Astrocyte of the spinal cord (primary cell): ENCODE measurements at places on chromosomes 2 and 18.

- DNase-seq = peak; percentile 49
Observed at GRCh38 chr2:221095356-221095755, 476.7 kb downstream of the EPHA4 start.

DNA sequence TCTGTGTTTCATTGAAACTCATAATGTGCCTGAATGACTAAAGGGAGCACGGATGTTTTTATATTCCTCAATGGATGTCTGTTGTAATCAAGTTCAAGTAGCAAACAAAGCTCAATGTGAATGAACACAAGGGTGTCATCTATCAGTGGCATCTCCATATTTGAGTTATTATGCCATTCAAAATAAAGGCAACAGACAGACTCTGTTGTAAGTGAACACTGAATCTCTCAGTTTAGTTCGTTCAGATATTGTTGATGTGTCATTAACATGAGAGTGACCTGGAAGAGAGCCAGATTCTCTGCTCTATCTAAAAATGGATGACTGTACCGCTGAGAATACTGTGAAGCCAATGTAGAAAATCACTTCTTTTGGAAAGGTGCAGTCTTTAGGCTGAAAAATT is 118.7 kb downstream of the NUP35 start:
- DNase-seq = peak; percentile 25

DNA sequence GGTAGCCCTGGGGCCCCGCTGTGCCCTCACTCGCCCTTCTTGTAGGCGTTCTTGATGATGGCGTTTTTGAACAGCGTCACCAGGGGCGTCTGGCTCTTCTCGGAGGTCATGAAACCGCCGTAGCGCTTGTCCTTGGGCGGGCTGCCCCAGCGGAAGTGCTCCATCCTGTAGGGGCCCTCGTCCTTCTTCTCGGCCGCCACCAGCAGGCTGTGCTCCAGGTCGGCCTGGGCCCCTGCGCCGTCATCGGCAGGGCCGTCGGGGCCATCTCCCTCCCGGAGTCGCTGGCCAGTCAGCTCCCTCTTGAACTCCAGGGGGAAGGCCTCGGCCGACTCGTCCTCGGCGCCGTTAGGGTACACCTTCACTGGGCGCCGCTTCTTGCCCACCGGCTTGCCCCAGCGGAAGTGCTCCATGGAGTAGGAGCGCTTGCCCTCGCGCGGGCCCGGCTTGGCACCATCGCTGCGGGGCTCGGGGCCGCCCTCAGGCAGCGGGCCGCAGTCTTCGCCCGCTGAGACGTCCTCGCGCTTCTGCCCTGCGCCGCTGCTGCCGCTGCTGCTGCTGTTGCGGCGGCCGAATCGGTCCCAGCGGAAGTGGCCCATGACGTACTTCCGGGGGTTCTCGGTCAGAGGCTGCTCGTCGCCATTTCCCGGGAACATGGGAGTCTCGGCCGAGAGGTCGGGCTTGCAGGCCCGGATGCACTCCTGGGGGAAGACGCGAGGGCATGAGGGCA is 7.2 kb downstream of the POMC start:
- DNase-seq = no peak

DNA sequence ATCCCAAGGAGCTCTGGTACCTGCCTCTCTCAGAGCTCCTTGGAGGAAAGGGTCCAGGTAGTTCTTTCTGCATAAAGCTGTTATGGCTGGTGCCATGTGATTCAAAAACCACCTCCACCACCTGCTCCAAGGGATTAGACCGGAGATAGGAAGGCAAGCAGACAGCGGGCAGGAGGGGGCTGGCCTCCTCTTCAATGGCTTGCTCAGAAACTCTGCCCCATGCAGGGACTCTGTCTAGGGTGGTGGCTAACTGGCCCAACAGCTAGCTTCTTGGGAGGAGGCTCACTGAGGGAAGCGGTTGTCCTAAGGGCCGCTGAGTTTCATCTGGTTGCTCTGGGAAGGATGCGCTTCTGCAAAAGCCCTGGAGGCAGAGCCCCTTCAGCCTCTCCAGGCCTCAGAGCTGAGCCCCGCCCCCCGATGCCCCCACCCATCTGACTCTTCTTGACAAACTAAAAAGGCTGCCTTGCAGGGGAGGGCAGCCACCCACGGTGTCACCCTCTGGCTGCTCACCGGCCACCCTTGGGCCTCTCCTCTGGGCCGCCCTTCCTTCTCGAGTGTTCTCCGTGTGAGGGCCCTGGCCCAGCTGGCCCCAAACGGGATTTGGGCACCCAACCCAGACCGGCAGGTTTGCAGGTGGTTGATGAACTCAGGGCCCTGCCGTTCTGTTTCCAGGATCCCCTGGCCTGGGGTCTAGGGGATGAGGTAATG is 90.2 kb downstream of the MCFD2 start:
- DNase-seq = no peak

GRCh38 chr18:48707636-48708296 is 168.9 kb downstream of the CTIF start:
- no peak for DNase-seq

- DNase-seq = no peak
Observed at GRCh38 chr2:144449028-144449406, 70.9 kb downstream of the ZEB2 start.

DNA sequence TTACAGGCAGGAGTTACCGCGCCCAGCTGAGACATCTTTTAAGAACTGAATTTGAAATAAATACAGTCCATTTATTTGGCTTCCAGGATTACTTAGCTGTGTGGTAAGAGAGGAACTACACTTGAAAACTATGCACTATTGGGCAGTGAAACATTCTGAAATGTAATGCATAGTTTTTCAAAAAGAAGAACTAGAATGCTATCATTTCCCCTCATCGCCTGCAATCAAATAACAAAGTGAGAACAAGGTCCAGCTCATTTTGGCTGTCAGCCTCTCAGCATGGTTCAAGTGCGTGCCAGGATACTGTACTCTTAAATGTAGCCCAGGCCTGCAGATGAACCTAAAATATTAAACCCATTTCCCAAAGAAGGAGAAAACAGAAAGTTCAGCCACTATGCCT is 76.6 kb upstream of the ARL5A start:
- DNase-seq = no peak

GRCh38 chr2:143608758-143609157 is 479.5 kb downstream of the ARHGAP15 start:
- no peak for DNase-seq

- DNase-seq = no peak
Observed at GRCh38 chr2:217852555-217853211, 150.1 kb downstream of the TNS1 start.

- peak; percentile 35 for DNase-seq
Observed at GRCh38 chr18:9647496-9648323, 33.4 kb upstream of the PPP4R1 start.

GRCh38 chr2:225233234-225233633 is 166.3 kb upstream of the NYAP2 start:
- DNase-seq = peak; percentile 22

- DNase-seq = no peak
Observed at GRCh38 chr18:48354746-48355260, 54.4 kb downstream of the ZBTB7C start.

GRCh38 chr2:200590090-200590489 is 4.3 kb downstream of the AOX1 start:
- no peak for DNase-seq

GRCh38 chr2:123723706-123724105 is 301.4 kb upstream of the CNTNAP5 start:
- DNase-seq = no peak

DNA sequence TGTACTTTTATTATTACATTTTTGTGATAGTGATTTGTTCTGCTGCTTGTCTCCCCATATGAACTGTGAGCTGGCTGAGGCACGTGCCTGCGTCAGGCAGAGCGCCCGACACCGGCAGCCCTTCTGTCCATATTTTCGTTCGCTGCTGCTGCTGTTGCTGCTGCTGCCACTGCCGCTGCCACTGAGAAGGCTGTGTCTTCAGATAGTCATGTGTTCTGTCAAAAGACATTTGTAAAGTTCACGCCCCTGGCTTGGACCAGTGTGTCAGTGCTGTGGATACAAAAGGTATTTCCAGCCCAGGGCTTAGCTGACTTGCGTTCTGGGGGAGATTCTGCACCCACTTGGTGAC is 47.0 kb downstream of the TWIST2 start:
- DNase-seq = no peak

GRCh38 chr2:40103590-40103989 is 324.5 kb upstream of the THUMPD2 start:
- peak; percentile 88 for DNase-seq

- DNase-seq = no peak
Observed at GRCh38 chr2:47660168-47660567, 122.8 kb upstream of the MSH6 start.

- DNase-seq = no peak
Observed at GRCh38 chr2:241121008-241121407, 18.9 kb upstream of the MTERF4 start.

GRCh38 chr2:131156452-131157149 is 51.5 kb downstream of the PLEKHB2 start:
- no peak for DNase-seq

- DNase-seq = peak; percentile 3
Observed at GRCh38 chr2:6626401-6627012, 239.2 kb downstream of the CMPK2 start.

- no peak for DNase-seq
Observed at GRCh38 chr2:28626376-28626775, 125.3 kb upstream of the PPP1CB start.

DNA sequence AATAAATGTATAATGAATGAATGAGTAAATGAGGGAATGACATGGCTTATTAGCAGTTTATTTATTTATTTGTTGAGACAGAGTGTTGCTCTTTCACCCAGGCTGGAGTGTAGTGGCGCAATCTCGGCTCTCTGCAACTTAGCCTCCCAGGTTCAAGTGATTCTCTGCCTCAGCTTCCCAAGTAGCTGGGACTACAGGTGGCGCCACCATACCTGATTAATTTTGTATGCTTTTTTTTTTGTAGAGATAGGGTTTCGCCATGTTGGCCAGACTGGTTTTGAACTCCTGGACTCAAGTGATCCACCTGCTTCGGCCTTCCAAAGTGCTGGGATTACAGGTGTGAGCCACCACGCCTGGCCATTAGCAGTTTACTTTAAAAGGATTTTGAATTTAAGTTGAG is 100.3 kb upstream of the CAVIN2 start:
- DNase-seq = no peak

DNA sequence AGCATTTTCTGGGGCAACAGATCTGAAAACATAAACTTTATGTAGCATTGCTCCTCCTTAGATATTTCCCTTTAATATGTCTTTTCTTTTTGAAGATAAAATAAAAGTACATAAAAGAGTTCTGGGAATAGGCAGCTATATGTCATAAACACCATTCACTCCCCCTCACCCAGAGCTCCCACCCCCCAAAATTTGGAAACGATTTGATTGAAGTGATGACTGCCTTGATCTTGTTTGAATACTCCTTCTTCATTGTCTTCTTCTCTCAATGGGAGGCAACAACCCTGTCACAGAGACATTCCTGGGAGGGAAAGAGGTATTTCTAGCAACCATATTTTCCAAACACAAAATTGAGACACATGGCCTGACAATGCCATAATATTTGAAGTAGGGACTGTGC is 369.3 kb downstream of the ARHGAP15 start:
- no peak for DNase-seq

DNA sequence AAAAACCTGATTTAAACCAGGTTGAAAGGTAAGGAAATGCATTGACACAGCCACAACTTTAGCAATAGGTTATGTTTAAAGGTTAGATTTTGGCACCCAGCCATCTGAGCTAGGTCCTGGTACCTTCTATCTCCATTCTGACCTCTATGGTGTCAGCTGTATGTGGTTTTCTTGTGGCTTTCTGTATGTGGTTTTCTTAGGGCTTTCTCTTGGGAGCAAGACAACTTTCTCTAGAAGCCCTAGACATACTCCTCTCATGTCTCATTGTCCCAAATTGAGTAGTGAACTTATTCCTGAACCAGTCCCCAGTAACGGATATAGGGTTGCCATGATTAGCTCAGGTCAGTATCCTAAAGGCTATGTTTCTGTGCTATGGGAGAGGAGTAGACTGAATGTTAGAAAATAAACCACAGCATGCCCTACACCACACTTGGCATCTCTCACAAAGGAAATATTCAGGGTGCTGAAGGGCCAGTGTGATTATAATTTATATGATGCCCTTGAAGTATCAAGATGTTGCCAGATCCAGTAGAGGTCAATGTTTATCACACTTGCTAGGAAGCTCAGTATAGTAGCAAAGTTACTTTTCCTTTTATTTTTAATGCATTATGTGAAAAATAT is 176.1 kb downstream of the CAPN13 start:
- DNase-seq = peak; percentile 49

DNA sequence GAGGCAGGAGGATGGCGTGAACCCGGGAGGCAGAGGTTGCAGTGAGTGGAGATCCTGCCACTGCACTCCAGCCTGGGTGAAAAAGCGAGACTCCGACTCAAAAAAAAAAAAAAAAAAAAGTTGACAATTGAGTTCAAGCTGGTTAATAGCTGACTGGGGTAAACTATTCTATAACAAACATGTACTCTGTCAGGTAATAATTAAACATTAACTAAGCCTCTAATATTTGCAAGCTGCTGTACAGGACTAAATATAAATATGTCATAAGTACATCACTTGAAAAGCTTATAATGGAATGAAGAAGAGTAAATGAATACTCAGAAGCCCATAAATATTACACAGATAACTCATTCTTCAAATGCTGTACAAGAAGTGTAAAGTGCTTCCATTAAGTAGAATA is 190.4 kb upstream of the CRIM1 start:
- DNase-seq = no peak

- no peak for DNase-seq
Observed at GRCh38 chr18:2824865-2825264, 21.9 kb upstream of the EMILIN2 start.

DNA sequence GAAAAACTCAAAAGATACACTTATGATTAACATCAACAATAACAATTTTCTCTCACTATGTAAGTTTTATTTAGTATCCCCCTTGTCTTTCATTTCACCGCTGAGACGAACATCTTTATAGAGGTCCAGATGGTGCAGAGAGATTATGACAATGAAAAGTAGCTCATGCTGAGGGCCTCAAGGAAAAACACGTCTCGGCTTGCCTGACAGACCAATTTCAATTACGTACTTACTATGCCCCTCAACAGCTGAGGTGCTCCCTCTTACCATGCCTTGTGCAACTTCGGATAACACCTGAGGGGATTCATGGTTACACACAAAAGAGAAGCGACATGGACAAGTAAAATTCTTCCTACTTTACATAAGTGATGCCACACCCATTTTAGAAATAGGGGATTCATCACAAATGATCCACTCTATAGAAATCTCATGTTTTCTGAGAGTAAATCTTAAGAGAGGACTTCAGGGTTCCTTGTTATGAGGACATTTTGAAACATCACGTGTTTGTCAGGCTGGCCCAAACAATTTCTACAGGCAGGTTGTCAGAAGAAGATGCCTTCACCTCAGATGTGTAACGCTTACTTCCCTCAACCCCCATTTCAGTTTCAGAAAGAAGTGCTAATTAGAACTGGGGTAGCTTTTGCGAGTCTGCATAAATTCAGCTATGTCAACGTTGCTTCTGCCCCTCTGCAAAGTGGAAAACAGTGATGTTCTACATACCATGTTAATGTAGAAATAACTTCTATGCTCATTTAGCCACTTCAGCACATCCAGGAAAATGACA is 191.4 kb downstream of the NRXN1 start:
- no peak for DNase-seq

- DNase-seq = no peak
Observed at GRCh38 chr2:171688129-171688465, 828 bp downstream of the DYNC1I2 start.
